Activated CD4-positive, alpha-beta T cell treated with anti-CD3 and anti-CD28 coated beads, Interleukin-2, amount 50 U/mL, for 1 hour (primary cell): ENCODE measurements at places on chromosomes 16 and 17.

DNA sequence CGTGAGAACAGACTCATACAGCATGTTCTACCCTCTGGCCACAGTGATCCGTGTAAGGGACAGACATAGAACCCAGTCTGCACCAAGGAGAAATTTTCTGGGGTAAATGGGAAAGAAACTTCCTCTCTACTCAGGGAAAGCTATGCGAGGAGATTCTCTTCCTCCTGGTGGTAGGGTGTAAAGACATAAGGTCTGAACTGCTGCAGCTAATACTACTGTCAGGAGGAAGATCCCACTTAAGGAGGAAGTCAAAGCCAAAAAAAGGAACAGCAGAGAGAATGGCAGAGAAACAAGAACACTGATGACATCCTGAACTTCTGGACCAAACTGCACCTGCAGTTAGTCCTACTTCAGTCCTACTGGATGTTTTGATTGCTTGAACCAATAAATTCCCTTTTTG is 7.1 kb upstream of the TM4SF5 start:
- DNase-seq: no peak

GRCh38 chr17:7977805-7978204 is 24.6 kb upstream of the GUCY2D start:
- no peak for DNase-seq

- DNase-seq: no peak
Measured at GRCh38 chr17:55859301-55859795, 108.5 kb downstream of the PCTP start.

DNA sequence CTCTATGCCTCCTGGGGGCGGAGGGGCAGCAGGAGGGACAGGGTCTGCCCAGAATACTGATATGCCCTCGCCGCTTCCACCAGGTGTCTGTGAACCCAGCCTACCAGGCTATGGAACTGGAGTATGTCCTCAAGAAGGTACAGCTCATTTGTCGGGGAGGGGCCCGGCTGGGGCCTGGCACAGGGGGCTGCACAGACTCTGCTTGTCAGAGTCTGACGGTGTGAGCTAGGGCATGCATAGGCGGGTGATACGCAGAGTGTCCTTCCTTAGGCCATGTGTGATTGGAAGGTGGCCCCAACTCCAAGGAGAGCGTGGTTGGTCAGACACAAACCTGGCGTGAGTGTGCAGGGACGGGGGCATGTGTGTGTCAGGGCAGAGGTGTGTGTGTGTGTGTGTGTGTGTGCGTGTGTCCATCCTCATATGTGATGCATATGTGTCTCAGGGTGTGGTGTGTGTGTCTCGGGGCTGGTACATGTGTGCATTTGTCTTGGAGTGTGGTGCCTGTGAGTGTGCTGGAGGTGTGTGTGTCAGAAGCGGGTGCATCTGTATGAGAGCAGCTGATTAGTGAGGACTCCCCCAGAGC is 7.0 kb downstream of the CHAD start:
- DNase-seq: no peak
